ENCODE measurements at places on chromosomes 2 and 18. TPM values are rescaled to one million over a fixed set of nuclear protein-coding genes. Genes with fewer than 3 reads are reported as not detected.
A peak's percentile ranks its signal among the peaks of the same experiment; 100 is the strongest.

DNA sequence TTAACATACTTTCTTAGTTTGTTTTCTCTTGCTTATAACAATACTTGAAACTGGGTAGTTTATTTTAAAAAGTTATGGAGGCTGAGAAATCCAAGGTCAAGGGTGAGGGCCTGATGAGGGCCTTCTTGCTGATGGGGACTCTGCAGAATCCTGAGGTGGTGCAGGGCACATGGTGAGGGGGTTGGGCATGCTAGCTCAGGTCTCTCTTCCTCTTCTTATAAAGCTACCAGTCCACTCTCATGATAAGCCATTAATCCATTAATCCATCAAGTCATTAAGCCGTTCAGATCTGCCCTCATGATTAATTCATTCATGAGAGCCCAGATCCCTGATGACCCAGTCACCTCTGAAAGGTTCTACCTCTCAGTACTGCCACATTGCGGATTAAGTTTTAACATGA, 21.4 kb downstream of the ALMS1 start:
- no peak for DNase-seq

The CNGA3 gene
- total RNA-seq: not detected

The GMCL1 gene
- 6.5 TPM for total RNA-seq

The TUBA3D gene
- total RNA-seq: not detected

GRCh38 chr2:113716291-113716690, 40.2 kb downstream of the SLC35F5 start:
- DNase-seq: no peak

DNA sequence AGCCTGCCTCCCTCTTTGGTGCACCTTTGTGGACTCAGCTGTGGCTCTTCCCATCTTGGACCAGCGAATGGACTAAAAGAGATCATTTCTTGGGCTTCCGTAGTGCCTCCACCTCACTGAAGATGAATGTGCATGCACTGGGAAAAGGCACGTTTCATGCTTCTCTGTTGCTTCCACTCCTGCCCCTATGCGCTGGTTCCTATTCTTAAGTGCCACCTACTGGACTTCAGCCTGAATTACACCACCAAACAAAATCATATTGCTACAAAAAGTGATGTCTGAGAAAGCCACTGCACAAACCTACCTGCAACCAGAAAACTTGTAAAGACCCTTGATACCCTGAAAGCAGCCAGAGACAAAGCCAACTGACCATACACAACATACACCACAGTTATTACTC, 695.6 kb downstream of the TSN start:
- DNase-seq: peak; percentile 40

The G6PC2 gene
- not detected for total RNA-seq

GRCh38 chr2:18540872-18541271, 19.6 kb downstream of the RDH14 start:
- DNase-seq: no peak

The ANKRD53 gene
- 0.13 TPM for total RNA-seq

The REG1B gene
- not detected for total RNA-seq

DNA sequence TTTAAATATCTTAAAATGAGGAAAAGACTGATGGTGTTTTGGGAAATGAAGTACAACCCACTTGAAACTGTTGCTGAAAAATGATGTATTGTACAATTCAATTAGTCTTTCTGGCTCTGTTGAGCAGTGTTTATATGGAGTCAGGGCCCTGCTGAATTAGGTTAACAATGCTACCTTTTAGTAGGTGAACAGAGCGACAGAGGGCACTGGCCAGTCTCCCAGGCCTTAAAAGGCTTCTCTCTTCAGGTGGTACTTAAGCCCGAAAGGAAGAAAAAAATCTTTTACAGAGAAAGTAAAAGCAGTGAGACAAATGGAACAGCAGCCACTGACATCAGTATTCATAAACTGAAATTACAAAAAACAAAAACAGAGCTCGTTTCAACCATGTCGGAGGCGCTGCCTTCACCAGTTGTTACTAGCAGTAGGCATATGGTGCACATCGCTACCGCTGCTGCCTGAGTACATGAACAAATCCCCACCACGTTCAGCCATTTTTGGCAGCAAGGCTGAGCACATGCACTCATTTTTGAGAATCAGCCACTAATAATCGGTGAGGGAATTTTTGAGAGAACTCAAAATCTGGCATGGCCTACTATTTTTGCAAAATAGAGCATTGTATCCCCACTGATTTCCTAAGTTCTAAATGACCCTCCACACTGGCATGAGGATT, 91.8 kb downstream of the PLEKHM3 start:
- no peak for DNase-seq

DNA sequence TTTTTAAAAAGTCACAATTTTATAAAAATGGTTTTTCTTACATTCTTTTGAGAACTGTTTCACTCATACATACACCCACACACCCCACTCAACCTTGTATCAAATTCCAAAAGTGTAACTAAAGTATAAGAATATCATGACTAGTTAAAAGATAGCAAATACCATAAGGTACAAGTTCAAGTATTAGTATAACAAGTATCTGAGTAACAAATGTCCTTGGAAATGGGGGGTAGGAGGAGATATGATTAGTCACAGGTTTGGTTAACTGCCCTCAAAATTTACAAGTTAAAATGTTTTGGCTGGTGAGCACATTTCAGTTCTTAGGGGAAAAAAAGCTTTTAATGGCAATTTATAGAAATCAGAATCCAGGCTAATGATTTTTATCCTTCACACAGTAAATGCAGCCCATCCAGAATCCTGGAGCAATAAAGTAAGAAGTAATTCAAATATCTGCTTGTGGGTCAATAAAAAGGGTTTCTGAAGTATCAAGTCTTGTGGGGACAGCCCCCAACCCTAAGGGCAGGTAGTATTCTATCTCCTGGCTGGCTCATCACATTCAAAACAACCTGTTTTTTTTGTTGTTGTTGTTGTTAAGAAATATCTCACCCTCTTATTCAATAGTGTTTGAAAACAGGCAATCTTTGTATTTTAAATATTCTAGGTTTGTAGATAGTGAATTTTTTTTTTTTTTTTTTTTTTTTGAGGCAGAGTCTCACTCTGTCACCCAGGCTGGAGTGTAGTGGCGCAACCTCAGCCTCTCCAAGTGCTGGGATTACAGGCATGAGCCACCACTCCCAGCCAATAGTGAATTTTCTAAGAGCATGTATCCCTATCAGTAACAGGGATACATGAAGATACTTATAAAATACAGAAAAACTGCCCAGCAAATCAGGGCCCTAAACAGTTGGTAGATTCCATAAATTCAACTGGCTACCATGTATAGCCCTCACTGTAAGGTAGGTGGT, 14.5 kb downstream of the IAH1 start:
- DNase-seq: no peak

The IL1RL2 gene
- total RNA-seq: 0.13 TPM

The VIT gene
- total RNA-seq: 0.26 TPM

DNA sequence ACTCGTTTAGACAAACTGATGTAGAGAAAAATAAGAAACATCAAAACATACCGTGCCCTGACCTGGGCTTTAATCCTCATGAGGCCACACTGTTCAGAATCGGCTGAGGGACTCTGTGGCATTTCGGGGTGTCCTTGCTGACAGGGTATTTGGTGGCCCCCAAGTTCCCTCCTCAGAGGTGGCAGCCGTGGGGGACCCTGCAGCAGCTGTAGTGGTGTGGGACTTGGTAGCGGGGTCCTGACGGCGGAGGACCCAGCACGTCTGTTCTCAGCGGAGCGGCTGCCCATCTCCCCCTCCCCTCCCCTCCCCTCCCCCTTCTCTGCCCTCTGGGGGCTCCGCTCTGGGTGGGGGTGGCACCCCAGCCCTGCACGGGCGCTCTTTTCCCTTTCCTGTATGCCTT, 18.4 kb downstream of the KCNG2 start:
- DNase-seq: no peak

GRCh38 chr18:53946594-53946993, 277.9 kb downstream of the MBD2 start:
- no peak for DNase-seq

DNA sequence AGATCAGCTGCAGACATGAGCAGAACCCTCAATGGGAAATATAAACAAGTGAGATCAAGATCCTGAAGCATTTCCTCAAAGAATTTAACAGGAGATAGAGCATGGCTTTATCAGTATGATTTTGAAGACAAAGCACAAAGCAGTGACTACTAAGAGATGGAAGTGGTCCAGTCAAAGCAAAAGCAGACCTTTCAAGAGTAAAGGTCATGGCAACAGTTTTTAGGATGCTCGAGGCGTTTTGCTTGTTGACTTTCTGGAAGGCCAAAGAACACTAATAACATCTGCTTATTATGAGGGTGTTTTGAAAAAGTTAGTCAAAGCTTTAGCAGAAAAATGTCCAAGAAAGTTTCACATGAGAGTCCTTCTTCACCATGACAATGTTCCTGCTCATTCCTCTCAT, 128.5 kb downstream of the KCNE4 start:
- no peak for DNase-seq

GRCh38 chr2:28662468-28663181, 89.0 kb upstream of the PPP1CB start:
- no peak for DNase-seq

GRCh38 chr18:33594799-33595198, 16.8 kb downstream of the ASXL3 start:
- DNase-seq: no peak

- no peak for DNase-seq
These were observed 73.6 kb downstream of the TMEM17 start for GRCh38 chr2:62432407-62432806.

The PLGLB1 gene
- total RNA-seq: 0.63 TPM

The ADNP2 gene
- 12.2 TPM for total RNA-seq

DNA sequence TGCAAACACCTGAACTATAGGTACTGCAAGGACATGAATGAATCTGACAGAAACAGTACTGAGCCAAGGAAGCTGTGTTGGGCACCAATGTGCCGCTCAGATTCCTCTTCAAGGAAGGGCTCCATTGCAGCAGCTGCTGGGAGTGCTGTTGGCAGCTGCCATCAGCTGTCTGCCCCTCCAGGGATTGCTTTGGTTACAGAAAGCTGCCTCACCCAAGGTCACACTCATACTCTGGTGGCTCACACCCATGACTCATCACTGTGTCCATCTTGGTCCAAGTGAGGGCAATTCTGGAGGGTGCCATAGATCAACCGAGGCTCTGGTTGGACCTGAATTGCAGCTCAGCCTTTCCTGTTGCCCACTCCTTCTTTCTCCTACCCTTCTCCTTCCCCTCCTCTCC, 24.4 kb upstream of the TRPM8 start:
- DNase-seq: no peak

DNA sequence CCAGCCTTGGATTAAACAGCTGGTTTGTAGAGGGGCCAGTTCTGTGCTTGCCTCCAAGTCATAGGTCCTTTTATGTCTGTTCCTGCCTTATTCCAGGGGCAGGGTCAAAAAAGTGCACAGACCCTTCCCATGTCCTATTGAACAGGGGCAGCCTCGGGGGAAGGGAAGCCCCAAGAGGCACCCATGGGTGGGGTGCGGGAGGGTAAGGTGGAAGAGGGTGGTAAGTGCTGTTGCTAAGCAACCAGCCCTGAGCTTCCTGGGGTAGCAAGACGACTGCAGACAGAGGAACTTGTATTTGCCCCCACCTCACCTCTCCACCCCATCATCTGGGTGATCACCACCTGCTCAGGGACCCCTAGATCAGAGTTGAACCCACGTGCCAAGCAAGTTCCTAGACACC, 7.7 kb downstream of the DNMT3A start:
- no peak for DNase-seq

The CYB5A gene
- 32.3 TPM for total RNA-seq

- no peak for DNase-seq
These were observed 24.9 kb upstream of the C1GALT1C1L start for GRCh38 chr2:43701111-43701510.

The CCDC68 gene
- 0.26 TPM for total RNA-seq

The SLC19A3 gene
- under 0.01 TPM for total RNA-seq

The HOXD12 gene
- not detected for total RNA-seq

- no peak for DNase-seq
These were observed 13.2 kb upstream of the KLHL30 start for GRCh38 chr2:238125127-238125885.

The CYS1 gene
- total RNA-seq: under 0.01 TPM

DNA sequence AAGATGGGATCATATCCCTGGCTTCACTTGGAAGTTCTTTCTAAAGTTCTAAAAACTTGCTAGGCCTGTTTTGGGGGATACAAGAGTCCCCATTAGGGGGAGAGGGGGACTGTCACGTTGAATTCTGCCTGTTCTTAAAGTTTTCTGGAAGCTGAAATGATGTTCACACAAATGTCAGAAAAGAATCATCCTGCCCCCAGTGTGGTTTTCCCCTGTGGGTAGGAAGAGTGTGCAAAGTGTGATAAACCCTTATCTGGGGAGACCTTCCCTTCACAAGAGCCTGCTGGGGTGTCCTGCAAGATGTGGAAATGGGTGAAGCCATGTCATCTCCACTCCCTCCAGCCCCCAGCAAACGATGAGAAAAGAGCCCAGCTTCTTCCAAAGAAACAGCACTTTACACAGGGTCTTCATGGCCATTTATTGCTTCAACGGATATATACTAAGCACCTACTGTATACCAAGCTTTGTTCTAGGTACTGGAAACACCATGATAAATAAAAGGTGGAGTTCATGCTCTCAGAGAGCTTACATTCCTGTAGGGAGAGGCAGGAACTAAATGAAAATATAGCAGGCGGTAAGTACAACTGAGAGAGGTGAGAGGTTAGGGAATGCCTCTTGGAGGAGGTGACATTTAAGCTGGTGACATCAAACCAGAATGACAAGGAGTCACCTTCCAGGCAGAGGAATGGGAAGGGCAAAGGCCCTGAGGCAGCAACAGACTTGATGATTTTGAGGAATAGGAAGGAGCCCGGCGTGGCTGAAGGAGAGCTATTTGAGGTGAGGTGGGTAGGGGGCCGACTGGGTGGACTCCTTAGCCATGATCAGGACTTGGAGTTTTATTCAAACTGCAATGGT, 1.6 kb downstream of the MFSD2B start:
- DNase-seq: no peak

The CHST10 gene
- 8.6 TPM for total RNA-seq

The EVA1A gene
- 52.1 TPM for total RNA-seq

The LRRC30 gene
- total RNA-seq: not detected

- no peak for DNase-seq
These were observed 52.6 kb upstream of the NFU1 start for GRCh38 chr2:69489793-69490192.

GRCh38 chr2:177232098-177232704, 19.6 kb downstream of the HNRNPA3 start:
- DNase-seq: no peak

GRCh38 chr2:64698668-64699444, 45.1 kb upstream of the SERTAD2 start:
- DNase-seq: peak; percentile 90

GRCh38 chr2:86300496-86300895, 36.9 kb downstream of the REEP1 start:
- DNase-seq: no peak

The UGT1A10 gene
- not detected for total RNA-seq

DNA sequence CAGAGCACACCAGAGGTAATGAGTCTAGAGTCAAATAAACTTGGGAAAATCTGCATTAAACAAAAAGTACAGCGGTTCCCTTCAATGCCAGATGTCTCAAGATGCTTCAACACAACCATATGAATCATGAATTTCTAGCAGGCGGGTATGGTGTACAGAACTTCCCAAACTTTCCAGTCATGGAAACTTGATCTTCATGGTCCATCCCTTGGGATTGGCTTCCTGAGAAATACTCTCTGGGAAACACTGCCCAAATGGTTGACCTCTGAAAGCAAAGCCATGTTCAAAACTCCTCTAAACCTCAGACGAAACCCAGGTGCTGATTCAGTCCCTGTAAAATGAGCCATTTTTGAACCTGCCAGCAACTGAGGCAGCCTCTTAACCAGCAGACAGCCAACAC, 16.4 kb upstream of the TMEM247 start:
- no peak for DNase-seq

Measured in dermis microvascular lymphatic vessel endothelial cell (primary cell).